ENCODE measurements at places on chromosomes 3 and 15.

DNA sequence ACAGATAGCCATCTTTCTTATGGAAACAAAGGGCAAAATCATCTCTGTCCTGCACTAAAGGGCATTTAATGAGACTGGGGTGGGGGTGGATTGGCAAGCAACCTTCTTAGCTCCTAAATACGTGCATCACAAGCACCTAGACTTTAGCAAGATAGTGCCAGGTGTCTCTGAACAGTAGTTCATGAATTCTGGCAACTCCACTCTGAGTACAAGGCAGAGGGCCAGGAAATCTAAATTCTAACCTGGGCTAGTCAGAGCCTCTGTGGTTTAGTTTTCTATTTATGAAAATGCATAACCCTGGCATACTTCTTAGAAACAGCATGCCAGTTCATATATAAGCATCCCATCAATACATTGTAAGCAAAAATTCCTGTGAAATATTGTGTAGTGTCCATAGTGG is 788.5 kb downstream of the MCTP2 start:
- no peak for DNase-seq

- DNase-seq, result no peak
Observed at GRCh38 chr3:9238721-9239295, 10.6 kb downstream of the SRGAP3 start.

- DNase-seq, result no peak
Observed at GRCh38 chr3:39751286-39751685, 58.1 kb upstream of the MYRIP start.

DNA sequence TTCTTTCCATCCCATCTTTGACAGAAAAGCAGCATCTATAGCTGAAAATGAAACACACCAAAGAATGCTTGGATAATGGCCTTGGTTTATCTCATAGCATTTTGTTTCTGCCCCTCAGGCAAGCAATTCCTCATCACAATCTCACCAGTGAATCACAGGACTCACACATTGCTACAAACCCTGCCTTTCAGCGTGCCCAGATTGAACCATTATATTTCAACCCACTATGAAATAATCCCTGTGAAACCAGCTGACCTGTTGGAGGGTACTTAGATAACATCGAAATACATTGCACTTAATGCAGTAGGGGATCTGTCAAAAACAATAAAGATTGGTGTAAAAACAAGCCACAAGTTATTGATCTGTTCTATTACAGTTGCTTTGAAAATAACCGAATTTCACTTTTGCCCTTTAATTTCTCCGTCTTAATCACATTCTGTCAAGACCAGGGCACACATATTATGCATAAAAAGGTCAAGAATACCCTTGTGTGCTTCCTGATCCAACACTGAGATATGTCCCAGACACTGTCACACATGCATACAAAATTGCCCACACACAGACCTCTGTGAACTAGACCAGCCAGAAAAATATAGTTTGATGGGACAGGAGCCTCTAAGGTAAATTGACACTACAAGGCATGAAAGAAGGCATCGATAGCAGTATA is 839.8 kb downstream of the NTRK3 start:
- DNase-seq, result no peak

GRCh38 chr15:68152342-68152741 is 52.8 kb downstream of the CALML4 start:
- DNase-seq, result no peak

- no peak for DNase-seq
Observed at GRCh38 chr3:126098391-126098858, 14.5 kb upstream of the SLC41A3 start.

DNA sequence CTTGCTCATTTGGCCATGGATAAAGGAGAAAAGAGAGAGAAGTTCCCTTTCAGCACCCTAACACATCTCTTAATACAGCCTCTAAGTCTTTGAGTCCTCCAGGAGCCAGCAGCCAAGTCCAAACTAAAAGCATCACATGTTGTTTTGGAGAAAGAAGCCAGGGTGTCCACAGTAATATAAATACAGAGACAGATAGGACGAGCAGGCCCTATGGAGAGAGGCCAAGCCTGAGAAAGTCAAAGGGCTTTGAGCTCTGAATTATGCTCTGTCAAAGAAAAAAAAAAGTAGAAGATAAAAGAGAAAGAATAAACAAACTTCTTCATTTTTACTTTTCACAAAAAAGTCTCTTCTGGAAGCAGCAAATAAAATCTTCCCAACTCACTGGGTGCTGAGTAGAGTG is 92.4 kb upstream of the THBS1 start:
- DNase-seq, result no peak

DNA sequence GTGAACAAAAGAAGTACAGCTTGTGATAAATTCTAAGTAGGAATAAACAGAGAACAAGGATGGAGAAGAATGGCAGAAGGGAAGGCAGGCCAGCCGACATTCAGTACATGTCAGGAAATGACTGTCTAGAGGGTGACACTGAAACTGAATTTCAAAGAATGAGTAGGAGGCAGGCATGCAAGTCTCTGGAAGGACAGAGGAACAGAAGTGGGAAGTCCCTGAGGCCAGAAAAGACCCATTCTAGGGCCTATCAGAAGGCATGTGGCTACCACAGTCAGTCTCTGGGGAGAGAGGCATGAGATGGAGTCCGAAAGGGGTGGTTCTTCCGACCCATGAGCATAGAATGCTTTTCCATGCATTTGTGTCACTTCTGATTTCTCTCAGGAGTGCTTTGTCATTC is 243.5 kb upstream of the UBE2E2 start:
- DNase-seq, result no peak

DNA sequence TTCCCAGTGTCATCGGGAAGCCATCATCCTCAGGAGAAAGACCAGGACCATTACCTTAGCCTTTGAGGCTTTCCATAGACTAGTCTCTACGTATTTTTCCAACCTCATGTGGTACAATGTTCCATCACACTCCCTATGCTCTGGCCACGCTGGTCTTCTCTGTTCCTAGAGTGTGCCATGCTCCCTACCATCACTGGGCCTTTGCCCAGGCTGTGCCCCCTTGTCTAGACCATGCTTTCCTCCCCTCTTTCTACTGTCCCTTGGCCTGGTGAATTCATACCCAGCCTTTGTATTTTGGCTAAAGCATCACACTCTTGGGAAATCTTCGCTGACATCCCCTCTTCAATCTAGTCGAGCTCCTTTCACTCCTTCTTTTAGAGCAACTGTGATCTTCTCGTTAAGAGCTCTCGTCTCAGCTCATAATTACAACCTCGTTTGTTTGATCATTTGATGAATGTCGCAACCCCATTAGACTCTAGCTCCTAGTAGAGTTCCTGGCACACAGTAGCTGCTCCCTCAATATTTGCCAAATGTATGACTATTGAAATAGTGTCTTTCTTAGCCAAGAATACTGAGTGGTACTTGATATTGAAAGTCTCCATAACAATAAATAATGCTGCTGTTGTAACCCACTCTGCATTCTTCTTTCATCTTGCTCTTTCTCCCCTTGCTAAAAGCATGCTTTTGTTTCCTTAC is 100.2 kb upstream of the FAM3D start:
- no peak for DNase-seq

DNA sequence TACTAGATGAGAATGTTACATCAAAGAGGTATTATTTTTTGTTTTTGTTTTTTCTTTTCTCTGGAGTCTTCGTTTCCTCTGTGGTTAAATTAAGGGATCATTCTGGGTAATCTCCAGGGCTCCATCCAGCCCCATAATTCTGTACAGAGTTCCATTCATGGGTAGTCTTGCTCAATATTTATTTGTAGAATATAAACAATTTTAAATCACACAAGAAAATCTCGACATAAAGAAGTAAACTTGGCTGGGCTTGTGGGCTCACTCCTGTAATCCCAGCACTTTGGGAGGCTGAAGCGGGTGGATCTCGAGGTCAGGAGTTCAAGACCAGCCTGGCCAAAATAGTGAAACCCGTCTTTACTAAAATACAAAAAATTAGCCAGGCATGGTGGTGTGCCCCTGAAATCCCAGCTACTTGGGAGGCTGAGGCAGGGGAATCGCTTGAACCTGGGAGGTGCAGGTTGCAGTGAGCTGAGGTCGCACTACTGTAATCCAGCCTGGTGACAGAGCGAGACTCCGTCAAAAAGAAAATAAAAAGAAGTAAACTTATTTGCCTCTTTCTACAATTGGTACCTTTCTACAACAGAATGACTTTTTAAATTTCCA is 166.8 kb upstream of the TGFBR2 start:
- DNase-seq, result no peak

DNA sequence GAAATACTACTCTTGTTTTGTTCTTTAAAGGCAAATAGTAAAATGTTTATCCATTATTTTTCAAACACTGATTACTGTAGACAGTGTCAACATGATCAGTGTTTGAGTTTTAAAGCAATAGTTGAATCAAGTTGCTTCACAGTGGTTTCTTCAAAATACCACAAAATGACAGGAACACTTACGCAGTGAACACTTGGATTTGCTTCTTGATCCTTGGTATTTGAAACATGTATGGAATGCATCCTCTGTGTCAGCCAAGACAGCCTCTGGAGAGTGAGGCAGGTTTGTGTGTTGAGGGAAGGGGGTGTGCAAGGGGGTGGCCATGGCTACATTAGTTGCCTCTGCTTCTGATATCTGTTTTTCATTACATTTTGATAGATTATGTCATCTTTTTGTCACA is 413.0 kb downstream of the RBMS3 start:
- no peak for DNase-seq

GRCh38 chr3:126197854-126198584 is 17.6 kb upstream of the ALDH1L1 start:
- peak; percentile 38 for DNase-seq

DNA sequence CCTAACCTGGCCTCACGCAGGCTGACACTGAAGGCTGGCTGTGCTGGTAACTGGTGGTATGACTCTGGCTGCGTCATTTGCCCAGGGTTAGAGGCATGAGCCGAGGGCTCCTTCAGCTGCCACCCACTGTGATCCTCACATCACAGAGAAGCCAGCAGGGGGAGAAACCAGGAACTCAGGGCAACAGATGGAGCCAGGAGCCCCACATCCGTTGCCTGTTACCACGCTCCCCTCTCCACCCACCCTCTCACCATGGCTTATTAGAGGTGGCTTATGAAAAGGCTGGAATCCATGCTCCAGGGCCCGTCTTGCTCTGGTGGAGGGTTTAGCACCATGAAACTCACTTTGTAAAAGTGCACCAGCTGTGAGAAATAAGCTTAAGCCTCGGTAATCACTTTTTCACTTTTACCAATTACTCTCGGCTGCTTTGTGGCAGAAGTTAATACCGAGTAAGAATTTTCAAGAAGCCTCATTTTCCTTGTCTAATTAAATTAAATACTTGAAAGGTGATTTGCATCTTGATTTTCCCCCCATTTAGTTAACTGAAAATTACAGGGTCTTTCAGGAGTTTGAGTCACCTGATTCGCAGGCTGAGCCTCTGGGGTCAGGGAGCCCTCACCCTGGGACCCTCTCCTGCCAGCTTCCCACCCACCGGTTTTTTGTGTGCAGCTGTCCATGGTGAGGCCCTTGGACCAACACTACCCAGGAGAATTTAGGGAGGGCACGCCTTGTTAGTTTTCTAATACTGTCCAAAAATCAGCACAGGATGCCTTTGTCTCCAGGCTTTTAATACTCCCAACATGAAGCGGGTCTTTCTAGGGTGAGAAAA is 60.9 kb downstream of the ASB7 start:
- DNase-seq, result peak; percentile 36

DNA sequence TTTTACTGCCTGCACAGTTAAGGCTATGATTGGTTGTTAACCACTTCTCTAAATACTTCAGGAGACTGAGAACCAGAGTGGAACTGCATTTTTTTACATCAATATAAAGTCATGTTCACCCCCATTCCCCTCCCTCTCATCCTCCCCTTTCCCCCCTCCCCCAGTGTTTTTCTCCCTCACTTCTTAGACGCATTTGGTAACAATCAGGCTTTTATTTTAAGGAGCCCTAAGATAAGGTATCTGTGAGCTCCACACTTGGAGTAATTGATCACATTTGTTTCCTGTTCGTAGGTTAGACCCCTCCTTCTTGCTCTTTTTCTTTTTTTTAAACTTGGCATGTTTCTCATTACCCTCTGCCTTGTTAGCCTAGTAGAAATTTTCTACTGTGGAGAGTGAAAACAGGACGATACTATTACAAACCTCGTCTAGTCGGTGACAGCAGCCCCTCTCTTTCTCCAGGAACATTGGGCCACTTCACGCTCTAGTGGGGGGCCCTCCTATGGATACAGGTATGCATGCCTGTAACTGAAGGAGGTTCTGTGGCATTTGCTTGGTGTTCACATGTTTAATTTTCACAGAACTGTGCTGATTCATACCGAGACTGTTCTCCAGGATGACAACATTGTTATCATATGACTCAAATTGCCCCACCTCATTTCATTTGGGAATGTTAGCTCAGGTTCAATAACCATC is 314.4 kb downstream of the MECOM start:
- no peak for DNase-seq

- DNase-seq, result peak; percentile 33
Observed at GRCh38 chr15:69713726-69714559, 261.3 kb downstream of the RPLP1 start.

DNA sequence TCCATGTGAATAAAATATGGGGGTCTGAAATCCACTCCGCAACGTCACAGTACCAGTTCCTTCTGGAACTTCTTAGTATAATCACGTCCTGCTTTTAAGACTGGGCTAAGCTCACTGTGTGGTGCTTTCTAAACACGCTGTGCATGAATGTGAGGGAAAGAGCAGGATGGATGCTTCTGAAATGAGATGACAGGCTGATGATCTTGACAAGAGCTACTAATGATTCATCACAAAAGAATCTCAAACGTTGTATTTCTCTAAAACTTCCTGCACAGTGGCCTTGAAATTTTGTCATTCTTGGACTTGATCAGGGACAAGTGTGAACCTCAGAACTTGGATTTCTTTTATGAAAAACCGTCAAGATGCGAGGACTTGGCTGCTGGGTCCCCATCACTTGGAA is 221.4 kb downstream of the CADPS start:
- DNase-seq, result no peak

DNA sequence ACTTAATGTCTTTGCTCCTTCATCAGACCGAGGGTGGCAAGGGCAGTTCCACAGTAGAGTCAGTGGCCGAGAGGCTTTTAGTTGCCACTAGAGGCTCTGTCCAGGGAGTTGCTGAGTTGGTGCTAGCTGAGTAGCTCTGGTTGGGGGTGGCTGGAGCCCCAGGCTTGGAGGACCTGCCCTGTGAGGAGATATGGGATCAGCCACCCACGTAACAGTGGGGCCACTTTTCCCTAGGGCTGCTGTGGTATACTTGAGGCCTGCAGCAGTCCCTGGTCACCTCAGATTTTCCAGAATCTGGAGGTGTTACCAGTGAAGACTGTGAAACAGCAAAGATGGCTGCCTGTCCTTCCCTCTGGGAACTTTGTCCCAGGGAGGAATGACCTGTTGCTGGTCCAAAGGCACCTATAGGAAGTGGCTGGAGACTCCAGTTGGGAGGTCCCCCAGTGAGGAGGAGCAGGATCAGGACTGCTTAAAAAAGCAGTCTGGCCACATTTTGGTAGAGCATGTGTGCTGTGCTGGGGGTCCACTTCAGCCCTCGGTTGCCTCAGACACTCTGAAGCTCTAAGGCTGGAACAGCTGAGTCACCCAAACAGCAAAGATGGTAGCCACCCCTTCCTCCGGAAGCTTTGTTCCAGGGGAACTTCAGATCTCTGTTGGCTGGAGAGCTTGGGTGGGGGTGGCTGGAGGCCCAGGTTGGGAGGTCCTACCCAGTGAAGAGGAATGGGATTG is 72.9 kb downstream of the AKAP13 start:
- DNase-seq, result no peak

GRCh38 chr15:65254356-65254755 is 32.3 kb downstream of the PARP16 start:
- DNase-seq, result no peak

GRCh38 chr3:129727707-129728106 is 121.2 kb upstream of the PLXND1 start:
- DNase-seq, result no peak
